NCI-H2171 (cell line): ENCODE measurements at places on chromosomes 2 and 18.
A peak's percentile ranks its signal among the peaks of the same experiment; 100 is the strongest.

DNA sequence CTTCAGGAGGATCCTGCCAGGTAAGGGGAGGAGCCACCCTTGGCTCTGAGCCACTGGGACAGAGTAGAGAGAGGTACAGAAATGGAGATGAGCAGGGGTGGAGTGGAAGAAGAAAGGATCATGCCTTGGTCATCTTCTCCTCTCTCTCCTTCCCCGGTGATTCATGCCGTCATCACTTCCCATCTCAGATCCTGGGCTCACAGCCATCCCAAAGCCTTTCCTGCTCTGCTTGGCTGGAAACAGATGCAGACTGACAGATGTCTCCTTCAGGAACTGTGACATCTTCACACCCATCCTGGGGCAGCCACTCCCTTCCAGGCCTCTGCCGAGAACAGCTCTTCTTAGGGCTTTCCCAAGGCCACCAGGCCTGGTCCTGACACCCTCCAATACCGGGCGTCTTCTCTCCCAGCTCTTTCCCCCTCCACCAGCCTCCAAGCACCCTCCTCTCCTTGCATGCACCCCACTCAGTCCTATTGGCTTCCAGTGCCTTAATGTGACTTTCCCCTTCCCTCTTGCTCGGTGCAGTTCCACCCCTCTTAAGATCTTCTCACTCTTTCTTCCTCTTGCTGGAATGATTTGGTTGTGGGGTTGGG, 58.3 kb upstream of the TNP1 start:
- peak; percentile 19 for DNase-seq

DNA sequence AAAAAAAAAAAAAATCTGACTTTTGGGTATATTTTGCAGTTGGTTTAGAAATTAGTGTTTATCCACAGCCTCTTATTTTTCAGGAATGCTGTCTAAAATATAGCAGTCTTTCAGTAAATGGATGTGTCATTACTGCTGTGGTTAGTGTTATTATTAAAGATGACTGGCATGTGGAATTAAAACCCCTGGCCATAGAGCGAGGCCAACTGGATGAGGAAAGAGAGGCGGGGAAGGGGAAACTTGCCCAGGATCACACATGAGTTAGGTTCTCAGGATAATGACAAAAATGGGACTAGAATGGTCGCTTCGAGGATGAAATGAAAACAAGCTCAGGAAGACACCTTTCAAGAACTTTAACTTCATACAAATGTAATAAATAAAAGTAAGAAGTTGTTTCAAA, 57.4 kb upstream of the APCDD1 start:
- DNase-seq = no peak

DNA sequence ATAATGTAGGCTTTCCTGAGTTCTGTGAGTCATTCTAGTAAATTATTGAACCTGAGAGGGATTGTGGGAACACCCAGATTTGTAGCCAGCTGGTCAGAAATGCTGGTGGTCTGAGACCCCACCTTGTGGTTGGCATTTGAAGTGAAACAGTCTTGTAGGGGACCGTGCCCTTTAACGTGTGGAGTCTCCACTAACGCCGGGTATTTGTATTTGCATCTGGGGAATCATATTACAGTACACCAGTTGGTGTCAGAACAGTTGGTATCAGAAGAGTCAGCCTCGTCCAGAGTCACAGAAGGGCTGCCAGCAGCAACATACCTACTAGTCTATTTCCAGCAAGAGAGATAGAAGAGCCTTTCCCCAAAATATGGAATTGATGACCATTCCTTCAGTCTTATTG, 38.3 kb upstream of the PTPN4 start:
- peak; percentile 47 for DNase-seq

DNA sequence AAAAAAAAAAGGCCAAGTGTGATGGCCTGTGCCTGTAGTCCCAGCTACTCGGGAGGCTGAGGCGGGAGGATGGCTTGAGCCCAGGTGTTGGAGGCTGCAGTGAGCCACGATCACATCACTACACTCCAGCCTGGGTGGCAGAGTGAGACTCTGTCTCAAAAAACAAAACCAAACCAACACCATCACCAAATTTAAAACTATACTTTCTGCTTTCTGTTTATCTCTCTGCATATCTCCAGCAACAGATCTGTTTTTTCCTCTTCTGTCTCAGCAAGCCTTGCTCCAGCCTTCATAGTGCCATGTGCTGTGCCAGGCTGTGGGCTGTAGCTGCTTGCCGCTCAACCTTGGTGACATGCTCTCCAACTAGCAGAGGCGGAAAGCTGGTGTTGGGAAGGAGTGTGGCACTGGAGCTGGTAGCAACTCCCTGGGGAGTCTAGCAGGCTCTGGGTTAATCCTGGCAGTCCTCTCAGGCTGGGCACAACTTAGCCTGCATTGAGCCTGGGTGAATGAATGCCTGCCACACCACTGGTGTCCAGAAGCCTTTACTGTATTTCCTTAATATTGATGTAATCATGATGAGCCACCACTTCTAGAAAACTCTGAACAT, 204.1 kb downstream of the LDLRAD4 start:
- DNase-seq = no peak

- DNase-seq = no peak
Observed at GRCh38 chr2:144099340-144099739, 420.6 kb downstream of the ZEB2 start.

GRCh38 chr2:113937501-113937900, 47.6 kb downstream of the ACTR3 start:
- DNase-seq = no peak

DNA sequence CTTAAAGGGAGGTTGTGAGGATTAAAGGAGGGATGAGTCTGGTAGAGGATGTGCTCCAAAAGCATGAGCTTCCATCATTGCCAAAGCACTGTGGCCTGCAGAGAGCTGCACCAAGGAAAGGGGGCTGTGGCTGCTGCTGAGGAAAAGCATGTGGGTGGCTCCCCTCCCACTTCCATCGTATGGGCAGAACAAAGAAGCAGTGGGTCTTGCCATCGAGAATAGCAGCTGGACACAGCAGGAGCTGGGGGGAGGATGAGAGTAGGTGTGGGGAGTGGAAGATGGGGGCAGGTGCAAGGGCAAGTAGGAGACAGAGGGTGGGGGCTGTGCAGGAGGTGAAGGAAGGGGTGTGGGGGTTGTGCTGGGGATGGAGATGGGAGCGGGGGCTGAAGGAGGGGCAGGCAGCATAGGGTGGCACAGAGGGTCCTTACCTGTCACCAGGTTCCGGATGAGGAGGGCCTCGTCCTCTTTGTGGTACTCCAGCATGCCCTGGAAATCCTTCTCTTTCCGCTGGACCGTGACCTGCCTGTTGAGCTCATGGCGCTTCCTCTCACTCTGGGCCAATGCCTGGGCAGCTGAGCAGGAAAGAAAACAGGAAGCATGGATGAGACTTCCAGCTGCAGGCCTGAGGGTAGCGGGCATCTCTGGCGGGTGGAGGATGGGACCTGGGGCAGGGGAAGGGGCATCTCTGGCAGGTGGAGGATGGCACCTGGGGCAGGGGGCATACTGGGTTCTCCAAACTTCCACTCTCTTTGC, 33.6 kb upstream of the ACAA2 start:
- no peak for DNase-seq
